ENCODE measurements at places on chromosomes 3 and 15. TPM values are rescaled to one million over a fixed set of nuclear protein-coding genes. Genes with fewer than 3 reads are reported as not detected.

SUSD5 gene
- 3.8 TPM for total RNA-seq

GLDN gene
- total RNA-seq: not detected

DNA sequence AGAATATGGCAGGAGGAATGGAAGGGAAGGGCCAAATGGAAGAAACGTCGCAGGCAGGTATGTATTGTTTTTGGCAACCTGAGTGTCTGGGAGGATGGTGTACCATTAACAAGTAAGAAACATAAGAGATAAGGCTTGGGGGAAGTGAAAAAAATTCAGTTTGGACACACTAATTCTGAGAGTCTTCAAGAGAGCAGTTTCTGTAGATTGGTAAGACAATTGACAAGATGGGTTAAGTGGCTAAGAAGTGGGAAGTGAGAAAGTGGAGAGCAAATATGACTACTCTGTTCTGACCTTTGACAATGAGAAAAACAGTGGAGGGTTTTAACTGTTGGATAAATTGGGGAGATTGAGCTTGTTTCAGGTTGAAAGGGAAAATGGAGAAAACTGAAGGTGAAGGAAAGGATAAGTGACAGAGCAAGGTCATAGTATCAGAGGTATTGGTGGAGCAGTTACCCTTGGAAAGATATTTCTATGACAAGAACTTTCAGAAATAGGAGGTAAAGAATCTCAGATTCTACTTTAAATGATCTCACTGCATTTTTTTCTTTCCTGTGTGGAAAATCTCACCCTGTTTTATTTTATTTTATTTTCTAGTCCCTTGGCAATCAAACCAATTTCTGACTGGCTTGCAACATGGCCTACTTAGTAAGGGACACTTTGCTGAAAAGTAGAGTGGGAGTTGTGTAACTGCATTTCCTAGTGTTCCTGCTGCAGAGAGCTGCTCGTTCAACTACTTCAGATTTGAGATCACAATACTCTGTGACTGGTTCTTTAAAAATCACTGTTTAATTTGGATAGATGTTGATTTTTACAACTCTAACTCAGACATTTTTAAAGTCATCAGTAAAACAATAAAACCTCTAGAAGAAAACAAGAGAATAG, 23.1 kb upstream of the GABPB1 start:
- no peaks in the 10 kb centered on the region for H3K27me3 ChIP-seq
- DNase-seq: no peak
- H3K27ac ChIP-seq: no peak overlapping the region
- H3K4me3 ChIP-seq: no peak overlapping the region
- H3K36me3 ChIP-seq: no peaks in the 10 kb centered on the region

DUOX2 gene
- 0.30 TPM for total RNA-seq

CHRNA7 gene
- 0.23 TPM for total RNA-seq

DNA sequence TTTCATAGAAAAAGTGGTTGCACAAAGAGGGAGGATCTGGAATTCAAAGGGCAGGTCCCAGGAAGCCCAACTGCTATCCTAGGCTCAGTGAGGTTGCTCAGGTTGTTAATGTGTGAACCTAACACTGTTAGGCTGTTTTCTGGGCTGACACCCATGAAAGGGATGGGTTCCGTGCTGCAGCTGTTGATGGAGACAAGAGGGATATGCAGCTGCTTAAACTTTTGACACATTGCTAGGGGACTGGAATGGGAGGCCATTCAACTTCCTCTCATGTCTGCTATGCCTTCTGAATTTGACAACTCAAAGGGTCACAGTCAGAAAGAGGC, 198.0 kb upstream of the NR2E3 start:
- no peak overlapping the region for H3K4me3 ChIP-seq
- H3K27ac ChIP-seq: no peak overlapping the region
- H3K4me1 ChIP-seq: peaks cover 24% of the 10 kb centered on the region
- H3K36me3 ChIP-seq: peaks cover 9% of the 10 kb centered on the region

DNA sequence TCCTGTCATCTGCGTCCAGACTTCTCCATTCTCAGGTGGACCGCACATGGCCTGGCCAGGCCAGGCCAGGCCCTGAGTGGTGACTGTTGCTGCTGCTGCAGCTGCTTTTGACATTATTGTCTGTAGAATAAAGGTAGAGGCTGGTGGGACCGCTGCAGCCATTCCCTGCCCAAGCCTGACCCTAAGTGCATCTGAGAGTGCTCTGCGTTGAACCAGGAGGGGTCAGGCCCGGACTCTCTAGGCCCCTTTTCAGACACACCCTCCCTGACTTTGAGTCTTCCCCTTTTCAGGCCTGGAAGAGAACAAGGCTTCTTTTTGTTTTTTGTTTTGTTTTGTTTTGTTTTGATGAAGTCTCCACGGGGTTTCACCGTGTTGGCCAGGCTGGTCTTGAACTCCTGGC, 54.6 kb upstream of the FLNB start:
- H3K36me3 ChIP-seq: peaks cover 4% of the 10 kb centered on the region
- H3K4me3 ChIP-seq: no peak overlapping the region
- no peak for DNase-seq
- H3K4me1 ChIP-seq: peaks cover 22% of the 10 kb centered on the region
- H3K27ac ChIP-seq: no peak overlapping the region
- no peaks in the 10 kb centered on the region for H3K27me3 ChIP-seq

- peaks cover 19% of the 10 kb centered on the region for H3K4me1 ChIP-seq
- H3K4me3 ChIP-seq: no peak overlapping the region
- DNase-seq: peak; percentile 47
- H3K36me3 ChIP-seq: no peaks in the 10 kb centered on the region
Measured at GRCh38 chr3:126481808-126482502, 6.3 kb upstream of the ZXDC start.

FSTL1 gene
- 56.4 TPM for total RNA-seq

DNA sequence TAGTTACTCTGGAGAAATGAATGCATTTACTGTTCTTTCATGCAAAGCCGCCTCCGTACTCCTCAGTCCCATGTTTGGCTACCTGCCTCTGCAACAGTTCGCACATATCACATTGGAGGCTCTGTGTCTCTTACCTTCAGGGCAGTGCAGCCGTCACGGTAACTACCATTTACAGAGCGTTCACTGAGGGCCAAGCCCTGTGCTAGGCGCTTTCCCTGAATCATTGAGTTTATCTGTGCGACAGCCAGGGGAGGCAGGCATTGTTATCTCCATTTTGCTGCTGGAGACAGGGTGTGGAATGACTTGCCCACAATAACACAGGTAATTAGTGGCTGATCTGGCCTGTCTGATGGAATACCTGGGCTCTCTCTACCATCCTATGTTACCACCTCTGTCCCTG, 115.0 kb downstream of the THSD4 start:
- no peaks in the 10 kb centered on the region for H3K27me3 ChIP-seq
- H3K4me1 ChIP-seq: no peaks in the 10 kb centered on the region
- peaks cover 5% of the 10 kb centered on the region for H3K36me3 ChIP-seq

DNA sequence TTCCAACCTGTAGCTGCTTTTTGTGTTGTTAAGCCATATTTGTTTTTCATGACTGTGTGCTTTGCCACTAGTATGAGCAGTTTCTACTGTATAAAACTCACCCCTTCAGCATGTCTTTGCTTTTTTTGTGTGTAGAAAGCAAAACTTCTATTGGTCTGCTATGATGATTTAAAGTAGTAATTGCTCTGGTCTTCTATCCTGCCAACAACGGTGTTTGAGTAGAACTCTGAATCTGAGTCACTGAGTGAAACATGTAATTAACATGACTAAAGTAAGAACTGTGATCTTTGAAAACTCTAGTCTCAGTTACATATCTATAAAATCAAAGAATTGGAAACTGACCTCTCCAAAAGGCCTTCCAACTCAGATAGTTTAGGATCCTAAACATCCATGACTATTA, 133.6 kb downstream of the TPRG1 start:
- H3K36me3 ChIP-seq: no peaks in the 10 kb centered on the region
- peak overlapping the region; percentile 65 for H3K4me3 ChIP-seq
- peak overlapping the region; percentile 99 for H3K27ac ChIP-seq

HSPBAP1 gene
- 15.2 TPM for total RNA-seq

GRCh38 chr3:25009665-25010064, 418.4 kb upstream of the RARB start:
- peaks cover 9% of the 10 kb centered on the region for H3K4me1 ChIP-seq
- H3K27ac ChIP-seq: no peak overlapping the region
- H3K27me3 ChIP-seq: no peaks in the 10 kb centered on the region

SH2D7 gene
- not detected for total RNA-seq

GRCh38 chr3:69532547-69533224, 146.8 kb upstream of the FRMD4B start:
- no peak for DNase-seq
- peaks cover 15% of the 10 kb centered on the region for H3K4me1 ChIP-seq
- H3K36me3 ChIP-seq: no peaks in the 10 kb centered on the region

DNA sequence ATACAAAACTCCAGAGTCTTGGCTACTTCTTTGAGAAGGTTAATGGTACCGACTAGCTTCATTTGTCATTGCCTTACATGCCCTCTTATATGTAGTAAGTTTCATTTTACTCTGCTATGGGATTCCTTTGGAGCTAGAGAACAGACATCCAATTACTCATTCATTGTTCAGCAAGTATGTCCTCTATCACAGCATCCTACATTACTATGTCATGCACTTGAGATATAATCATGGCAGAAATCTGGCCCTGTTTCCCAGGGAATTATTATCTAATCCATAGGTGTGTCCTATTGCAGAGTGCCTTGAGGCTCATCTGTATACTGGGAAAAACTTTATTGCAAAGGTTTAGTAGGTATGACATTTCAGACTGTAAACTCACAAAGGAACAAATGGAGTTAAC, 333.1 kb upstream of the NECTIN3 start:
- H3K36me3 ChIP-seq: no peaks in the 10 kb centered on the region
- no peak overlapping the region for H3K27ac ChIP-seq
- H3K4me1 ChIP-seq: no peaks in the 10 kb centered on the region
- DNase-seq: no peak

FBXW12 gene
- total RNA-seq: not detected

- peak within 1 kb of the TSS; percentile 77 for H3K4me3 ChIP-seq
- H3K27me3 ChIP-seq: peaks cover 11% of the 10 kb centered on the region
- peak; percentile 89 for DNase-seq
- H3K27ac ChIP-seq: peak within 1 kb of the TSS; percentile 73
Measured at GRCh38 chr15:77070495-77071304, at the start of gene TSPAN3. Gene TSPAN3 (minus strand): TSS chr15:77071109. CDS start chr15:77070954, 155 bp downstream.

GRCh38 chr3:31077826-31078225, 183.4 kb upstream of the GADL1 start:
- H3K27me3 ChIP-seq: no peaks in the 10 kb centered on the region
- peaks cover 18% of the 10 kb centered on the region for H3K4me1 ChIP-seq
- no peak overlapping the region for H3K4me3 ChIP-seq
- H3K36me3 ChIP-seq: no peaks in the 10 kb centered on the region

RTP3 gene
- total RNA-seq: not detected

Measured in MCF 10A (cell line).